RPMI8226 (cell line): ENCODE measurements at places on chromosomes 6 and 20.

- DNase-seq = no peak
Measured at GRCh38 chr6:96687121-96687520, 124.2 kb downstream of the FHL5 start.

GRCh38 chr6:122563364-122564052 is 46.7 kb upstream of the PKIB start:
- DNase-seq = no peak

DNA sequence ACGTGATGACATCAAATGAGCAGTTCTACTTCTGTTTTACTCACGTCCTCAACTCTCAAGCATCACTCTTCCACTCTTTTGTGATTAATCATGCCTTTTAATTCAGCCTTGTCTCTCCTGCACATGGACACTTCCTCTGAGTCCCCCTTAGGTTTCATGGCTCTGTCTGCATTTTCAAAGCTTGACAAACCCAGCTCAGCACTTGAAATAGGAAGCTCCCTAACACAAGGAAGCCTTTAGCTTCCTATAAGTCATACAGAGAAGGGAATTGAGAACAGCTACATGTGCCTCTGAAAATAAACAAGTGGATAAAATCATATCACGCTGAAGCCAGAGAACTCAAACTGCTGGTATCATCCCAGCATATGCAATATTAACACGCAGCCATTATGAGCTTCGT is 21.2 kb downstream of the KIF16B start:
- no peak for DNase-seq

DNA sequence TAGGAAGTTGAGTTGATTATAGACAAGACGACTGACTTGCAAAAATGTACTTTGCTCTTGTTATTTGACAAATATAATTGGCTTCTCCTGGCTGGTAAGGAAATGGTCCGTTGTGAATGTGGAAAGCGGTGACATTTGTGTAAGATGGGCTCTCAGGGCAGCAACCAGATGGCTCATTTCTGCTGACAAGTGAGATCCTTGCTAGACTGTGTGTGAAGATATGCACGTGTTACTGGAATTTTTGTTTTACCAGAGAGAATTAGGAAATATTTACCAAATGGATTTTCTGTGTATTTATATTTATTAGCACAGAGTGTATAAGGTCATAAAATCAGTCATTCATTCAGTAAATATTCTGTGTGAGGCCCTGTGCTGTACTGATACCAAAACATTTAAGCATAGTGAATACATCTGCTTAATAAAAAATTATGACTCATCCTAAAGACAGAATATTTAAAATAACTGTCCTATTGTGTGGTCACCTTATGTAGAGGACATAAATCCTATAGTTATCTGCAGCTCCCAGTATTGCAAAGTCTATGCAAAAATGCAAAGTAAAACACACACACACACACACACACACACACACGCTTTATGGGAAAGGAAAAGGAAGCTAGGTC is 109.9 kb upstream of the ASF1A start:
- no peak for DNase-seq

DNA sequence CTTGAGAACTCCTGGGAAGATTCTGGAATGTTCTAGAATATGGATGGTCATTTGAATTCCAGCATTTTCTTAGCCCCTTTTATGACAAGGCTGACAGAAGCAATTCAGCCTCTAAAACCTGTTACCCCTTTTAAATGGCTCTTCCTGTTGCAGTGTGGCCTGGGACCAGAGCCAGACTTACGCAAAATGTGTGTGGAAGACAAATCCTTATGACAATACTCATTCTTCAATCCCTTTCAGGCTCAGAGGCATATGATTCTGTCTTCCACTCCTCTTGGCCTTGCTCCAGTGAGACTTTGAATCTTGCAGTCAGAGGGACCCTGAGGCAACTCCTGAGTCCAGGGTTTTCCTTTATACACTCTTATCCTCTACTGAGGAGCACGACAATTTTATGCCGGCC is 287.0 kb downstream of the CLIC5 start:
- peak; percentile 35 for DNase-seq

- DNase-seq = no peak
Measured at GRCh38 chr20:52817511-52817910, 154.6 kb upstream of the TSHZ2 start.

GRCh38 chr6:13292774-13293173 is 35.6 kb downstream of the TBC1D7 start:
- DNase-seq = no peak

DNA sequence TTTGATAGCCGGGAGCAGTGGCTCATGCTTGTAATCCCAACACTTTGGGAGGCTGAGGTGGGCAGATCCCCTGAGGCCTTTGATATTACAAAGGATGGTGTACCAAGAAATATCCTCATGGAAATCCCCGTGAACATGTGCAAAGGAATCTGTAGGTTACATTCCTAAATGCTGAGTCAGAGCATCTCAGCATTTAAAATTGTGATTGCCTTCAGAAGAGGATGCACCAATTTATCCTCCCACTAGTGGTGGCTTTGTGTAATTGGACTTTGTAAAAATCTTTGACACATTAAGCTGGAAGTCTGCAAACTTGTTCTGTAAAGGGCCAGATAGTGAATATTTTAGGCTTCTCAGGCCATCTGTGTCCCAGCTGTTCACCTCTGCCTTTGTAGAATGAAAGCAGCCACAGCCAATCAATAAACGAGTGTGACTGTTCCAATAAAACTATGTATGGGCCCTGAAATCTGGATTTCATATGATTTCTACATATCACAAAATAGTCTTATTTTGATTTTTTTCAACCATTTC is 11.8 kb downstream of the TMEM14B start:
- peak; percentile 65 for DNase-seq

DNA sequence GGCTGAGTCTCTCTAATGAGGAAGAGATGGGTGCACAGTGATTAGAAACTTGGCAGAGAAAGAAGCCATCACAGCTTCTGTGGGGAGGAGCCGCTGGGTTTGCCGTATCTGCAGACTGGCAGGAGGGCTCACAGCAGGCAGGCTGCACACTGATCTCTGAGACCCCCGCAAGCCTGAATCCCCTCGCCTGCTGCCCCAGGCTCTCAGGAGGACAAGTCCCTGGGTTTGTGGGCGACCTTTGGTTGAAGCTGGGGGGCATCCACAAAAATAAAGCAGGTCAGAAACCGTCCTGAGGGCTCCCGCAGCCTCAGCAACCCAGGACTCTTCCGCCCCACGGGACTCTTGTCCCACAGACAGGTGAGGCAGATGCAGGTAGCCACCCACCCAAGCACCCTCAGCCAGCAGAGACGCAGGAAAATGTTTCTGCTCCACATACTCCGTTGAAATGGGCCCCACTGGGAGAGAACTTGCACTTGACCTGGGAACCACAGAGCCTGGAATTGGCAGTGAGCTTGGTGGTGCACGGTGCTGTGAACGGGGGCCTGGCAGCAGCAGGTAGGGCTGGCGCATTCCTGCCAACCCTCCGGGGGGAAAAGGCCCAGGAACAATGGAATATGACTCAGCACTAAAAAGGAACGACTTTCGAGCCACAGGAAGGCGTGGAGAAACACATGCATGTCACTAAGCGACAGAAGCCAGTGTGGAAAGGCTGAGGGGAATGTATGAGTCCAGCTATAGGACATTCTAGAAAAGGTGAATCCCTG is 89.9 kb downstream of the YTHDF1 start:
- DNase-seq = no peak

DNA sequence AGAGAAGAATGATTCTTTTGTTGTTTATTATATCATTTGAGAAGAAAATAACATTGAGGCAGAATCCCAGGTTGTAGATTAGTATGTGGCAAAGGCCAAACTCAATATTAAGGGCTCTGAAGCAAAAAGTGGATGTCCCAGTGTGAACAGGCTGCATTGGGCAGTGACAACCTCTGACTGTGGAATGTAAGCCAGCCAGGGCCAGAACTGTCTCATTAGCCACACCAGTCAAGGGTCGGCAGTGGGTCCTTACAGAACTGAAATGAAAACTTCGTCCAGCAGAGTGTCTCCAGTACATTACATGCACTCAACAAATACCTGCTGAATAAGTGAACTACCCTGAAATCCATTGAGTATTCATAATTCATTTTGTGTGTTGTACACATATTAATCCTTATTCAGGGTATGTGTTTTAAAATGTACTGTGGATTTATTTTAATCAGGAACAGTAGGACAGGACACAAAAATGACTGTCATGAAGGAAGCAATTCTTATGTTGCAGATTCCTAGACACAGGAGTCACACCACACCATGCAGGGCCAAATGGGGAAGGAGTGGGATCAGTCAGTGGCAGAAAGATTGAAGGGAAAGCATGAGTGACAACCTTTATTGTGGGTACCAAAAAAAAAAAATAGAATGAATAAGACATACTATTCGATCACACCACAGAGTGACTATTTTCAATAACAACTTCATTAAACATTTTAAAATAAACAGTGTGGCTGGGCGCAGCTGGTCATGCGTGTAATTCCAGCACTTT is 64.9 kb upstream of the UTRN start:
- DNase-seq = no peak

GRCh38 chr20:49976542-49976941 is 6.2 kb upstream of the SNAI1 start:
- DNase-seq = no peak

DNA sequence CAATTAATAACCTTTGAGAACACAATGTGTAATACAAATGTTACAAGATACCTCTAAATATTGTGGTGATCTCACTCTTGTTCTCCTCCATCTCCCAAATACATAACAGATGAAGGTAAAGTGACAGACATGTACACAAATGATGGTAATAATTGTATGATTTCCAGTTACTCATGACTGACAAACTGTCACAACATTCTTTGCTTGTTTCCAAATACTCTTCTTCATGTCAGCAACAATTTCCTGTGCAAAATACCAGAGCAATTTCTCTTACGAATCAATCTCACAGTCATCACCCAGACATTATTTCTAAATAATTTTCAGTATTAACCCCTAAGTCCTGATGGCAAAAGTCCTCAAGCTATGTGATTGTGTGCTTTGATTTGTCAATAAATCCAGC is 92.9 kb downstream of the RPS12 start:
- no peak for DNase-seq

DNA sequence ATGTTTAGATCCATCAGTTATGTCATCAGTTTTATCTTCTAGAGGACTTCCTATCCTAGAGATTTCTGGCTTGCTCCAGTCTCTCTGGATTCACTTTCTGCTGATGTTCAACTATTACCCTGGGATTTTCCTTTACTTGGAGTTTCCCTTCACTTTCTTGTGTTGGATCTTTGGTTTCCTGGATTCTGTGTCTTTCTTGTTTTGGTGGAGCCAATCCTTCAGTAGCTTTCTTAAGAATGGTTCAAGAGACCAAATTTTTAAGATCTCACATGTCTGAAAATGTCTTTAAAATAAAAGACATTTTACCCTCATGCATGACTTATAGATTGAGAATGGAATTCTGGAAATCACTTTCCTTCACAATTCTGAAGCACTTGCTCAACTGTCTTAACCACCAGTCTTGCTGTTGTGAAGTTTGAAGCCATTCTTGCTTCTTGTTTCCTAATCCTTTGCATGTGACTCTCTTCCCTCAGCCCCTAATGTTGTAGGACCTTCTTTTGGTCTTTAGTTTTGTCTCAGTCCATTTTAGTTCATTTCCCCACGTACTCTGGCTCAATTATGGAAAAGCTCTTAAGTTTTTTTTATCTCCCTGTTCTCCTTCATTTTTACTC is 87.9 kb downstream of the ARID1B start:
- no peak for DNase-seq

DNA sequence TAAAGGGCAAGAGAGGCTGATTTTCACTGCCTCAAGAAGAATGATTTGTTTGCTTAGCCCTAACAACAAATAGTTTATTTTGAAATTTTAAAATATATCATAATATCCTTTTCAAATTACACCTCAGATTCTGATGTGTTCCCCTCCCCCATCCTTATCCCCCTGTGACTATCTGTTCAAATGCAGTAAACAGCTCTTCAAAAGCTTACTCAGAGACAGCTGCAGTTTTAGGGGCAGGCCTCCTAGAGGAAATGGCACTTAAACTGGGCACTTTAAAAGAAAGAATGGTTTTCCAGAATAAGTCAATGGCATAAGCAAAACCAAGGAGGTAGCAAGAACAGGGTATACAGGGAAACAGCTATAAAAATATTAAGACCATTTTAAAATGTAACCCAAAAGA is 118.6 kb upstream of the UST start:
- no peak for DNase-seq

DNA sequence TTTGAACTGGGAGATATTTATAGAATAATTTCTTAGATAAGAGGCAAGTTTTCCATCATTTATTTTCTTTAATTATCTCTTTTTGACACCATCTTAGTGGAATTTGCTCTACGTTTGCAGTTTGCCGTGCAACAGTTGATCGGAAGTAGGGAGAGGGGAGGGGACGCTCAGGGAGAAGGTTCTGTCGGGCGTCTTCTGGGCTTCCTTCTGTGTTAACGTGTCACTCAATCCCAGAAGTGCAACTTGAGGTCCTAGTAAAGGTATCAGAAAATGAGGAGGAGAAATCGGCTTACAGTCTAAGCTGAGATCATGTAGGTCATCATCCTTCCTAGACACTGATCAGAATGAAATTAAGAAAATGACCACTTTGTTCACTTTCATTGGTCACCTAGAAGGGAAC is 149.0 kb upstream of the SNX9 start:
- DNase-seq = no peak

DNA sequence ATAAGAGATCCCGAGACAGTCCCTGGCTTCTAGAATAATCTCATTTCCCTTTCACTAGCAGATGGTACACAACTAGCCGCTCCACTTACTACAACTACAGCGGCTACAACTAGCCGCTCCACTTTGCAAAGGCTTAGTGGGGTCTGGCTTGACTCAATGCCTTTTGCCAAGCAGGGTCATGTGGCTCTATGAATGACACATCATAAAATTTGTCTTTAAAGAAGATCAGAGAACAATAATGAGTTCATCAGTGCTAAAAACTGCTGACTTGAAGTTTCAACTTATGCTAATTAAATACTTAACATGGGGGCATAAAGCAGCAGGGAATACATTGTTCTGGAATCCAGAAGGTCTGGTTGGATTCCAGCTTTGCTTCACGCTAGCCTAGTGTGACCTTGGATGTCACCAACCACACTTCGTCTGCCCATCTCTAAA is 2.0 kb upstream of the MICAL1 start:
- DNase-seq = no peak

DNA sequence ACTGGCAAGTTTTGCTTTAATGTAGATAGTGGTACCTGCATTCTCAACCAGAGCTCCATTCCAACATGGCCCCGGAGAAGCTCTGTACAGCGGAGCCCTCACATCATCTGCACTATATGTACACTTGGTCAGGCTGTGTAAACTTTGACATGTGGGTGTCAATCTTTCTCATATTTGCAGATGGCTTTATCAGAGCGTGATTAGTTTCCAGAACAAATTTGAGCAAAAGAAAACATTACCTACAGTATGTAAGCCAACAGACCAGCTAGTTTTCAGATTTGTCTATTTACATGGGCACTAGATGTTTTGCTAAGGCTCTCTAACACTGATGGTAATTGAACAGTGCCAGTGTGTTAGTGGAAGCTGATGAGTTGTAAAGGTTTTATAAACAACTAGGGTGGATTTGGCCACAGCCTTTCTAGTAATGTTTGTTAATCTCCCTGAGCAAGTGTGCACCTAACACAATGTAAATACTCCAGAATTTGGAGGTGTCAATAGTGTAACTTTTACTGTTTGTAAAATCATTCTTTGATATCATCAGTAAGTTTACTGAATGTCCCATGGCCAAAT is 131.8 kb downstream of the FOXA2 start:
- no peak for DNase-seq

- DNase-seq = no peak
Measured at GRCh38 chr6:161233986-161234661, 39.7 kb downstream of the AGPAT4 start.
